Uterus (tissue), 4 donors: ENCODE measurements at places on chromosomes 3 and 15.

GRCh38 chr15:94894056-94894455, 662.7 kb downstream of the MCTP2 start:
- no peak for DNase-seq

GRCh38 chr15:70508561-70509281, 254.6 kb downstream of the UACA start:
- no peak for DNase-seq

GRCh38 chr15:70602834-70603560, 160.4 kb downstream of the UACA start:
- no peak for DNase-seq

DNA sequence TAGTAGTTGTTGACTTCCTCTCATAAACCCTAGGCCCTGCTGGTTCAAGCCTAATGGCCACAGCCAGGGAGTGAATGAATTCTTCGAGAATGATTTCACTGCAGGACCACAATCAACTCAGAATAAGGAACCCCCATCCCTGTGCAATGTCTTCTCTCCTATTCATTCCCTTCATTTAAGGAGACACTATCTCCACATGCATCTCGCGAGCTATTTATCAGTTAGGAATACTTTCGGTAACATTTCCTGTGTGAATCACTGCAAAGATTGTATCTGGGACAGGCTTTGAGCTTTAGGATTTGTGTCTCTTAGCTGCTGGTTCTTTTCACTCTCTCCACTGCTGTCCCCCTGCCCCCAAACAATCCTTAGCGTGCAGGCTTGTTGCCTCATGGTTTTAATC, 94.4 kb downstream of the MYLK start:
- no peak for DNase-seq

DNA sequence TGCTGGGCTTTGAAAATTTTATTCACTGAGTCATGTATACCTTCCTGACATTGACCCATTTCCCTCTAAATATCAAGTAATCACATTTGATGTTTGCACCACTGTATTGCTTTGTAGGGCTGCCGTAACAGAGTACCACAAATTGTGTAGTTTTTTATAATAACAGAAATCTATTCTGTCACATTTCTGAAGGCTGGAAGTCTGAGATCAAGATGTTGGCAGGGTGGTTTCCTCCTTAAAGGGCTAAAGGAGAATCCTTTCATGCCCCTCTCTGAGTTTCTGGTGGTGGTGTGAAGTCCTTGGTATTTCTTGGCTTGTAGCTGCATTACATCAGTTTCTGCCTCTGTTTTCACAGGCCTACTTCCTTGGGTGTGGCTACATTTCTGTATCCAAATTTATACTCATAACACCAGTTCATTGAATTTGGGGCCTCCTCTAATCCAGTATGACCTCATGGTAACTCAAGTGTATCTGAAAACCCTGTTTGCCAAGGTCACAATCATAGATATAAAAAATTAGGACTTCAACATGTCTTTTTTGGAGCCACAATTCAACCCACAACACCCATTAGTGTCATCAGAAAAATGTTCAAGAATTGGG, 29.1 kb upstream of the ST6GAL1 start:
- DNase-seq, result no peak

DNA sequence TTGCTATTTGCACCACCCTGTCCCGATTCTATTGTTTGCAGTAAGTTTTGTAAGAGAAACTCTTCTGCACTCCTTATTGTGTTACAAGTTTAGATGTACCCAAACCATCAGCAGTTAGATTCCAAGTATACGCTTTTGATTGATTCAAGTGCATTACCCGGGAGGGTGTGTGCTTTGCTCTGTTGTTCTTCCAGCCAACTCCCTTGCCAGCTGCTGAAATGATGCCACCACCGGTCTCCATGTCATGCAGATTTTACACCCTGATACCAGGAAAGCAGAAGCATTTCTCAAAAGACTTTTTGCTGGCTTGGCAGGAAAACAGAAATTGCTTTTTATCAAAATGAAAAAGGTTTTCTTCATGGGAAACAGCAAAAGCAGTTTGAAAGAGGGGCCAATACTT, 1006.6 kb upstream of the CFAP20DC start:
- no peak for DNase-seq

GRCh38 chr15:99453637-99454030, 112.2 kb upstream of the MEF2A start:
- DNase-seq, result no peak

DNA sequence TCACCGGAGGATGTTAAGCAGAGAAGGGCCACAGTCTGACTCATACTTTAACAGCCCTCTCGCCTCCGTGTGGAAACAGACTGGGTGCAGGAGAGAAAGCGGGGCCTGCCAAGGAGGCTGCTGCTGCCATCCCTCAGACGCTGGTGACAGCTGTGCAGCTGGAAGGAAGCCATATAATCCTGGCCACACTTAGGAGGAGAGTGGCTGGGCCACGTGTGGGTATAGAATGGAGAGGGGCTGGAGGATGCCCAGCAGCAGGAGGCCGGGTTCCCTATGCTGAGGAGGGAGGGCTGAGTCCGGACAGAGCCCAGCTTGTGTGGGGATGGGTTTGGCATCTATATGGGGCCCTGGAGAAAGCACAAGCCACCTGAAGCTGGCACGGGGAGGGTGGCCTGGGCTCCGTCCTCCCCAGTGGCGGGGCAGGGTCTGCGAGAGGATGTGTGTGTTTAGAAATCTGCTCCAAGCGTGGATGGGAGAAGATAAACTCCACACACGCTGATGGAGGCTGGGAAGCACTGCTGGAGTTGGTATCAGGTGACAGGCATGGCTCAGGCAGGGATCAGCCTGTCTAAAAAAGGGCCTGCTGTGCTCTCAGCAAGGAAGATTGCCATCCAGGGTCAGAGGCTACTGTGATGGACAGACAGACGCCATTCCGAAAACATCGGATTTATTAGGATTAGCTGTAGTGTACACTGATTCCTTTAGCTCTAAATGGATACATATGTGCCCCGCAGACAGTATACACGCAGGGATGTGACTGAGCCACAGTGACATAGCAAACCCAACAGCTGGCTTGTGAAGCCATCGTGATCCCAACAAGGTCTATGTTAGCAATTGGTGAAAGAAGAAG, 15.9 kb downstream of the ABTB1 start:
- DNase-seq, result no peak
